Stimulated activated CD8-positive, alpha-beta memory T cell treated with anti-CD3 and anti-CD28 coated beads, Interleukin-12 subunit alpha, Interleukin-12 subunit beta, amount 100 ng/mL, for 4 hours (primary cell): ENCODE measurements at places on chromosomes 2 and 18.

- DNase-seq: no peak
Measured at GRCh38 chr18:45662468-45662867, 47.2 kb downstream of the SLC14A2 start.

DNA sequence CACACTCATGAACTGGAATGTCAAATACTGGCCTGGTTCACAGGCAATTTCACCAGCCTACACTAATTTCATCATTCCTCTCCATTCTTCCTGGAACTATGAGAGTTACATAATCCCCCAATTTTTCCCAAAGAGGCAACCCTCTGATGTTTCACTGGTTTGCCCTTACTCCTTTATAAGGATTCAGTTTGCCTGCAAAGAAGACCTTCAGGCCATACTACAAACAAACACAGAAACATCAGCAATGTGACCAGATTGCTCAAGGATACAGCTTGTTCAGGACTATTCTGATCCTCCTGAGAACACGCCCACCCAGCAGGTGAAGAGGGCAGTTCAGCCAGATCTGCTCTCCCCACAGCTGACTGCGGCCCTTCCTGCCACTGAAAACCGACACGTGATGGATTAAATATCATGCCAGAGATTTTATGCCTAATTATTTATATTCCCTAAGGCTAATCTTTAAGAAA, 215.5 kb downstream of the ETAA1 start:
- DNase-seq: no peak

DNA sequence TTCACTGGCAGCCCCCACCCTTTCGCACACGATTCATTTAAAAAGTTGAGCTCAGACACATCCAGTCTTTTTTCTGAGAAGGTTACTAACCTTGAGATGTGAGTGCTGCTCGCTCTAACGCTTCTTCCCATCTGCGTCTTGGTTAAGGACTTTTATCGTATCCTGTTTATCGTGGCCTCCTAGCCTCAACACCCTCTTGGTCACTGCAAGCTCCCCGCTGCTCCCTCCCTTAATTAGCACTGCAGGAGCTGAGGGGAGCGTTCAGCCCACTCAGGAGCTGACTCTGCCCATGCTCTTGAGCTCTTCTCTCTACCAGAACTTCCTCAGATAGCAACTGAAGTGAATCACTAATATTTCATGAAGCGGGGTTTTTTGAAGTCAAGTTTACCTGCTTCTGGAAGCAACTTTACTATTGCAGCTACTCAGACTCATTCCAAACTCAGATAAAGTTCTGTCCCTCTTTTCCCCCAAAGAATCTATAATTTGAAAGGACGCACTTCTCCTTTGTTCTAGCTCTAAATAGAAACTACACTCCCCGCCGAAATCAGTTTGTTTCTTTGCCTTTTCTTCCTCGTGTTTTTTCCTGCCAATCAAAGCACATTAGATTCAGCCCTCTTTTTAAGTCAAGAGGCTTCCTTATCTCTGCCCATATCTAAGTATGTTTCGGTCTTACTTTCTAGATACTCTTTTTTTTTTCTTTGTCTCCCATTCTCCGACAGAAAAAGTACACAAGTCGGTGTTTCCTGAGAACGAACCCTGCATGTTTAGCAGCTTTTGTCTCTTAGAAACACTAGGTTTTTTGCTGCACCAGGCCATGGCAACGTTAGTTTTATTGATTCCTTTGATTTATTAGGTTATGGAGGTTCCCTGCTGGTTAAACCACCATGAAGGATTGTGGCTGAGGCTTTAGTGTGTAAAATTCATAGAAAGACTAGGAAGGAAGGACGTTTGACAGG, 9.3 kb upstream of the CD226 start:
- no peak for DNase-seq

- no peak for DNase-seq
Measured at GRCh38 chr18:49893036-49893435, 79.7 kb upstream of the ACAA2 start.

- DNase-seq: no peak
Measured at GRCh38 chr2:209472871-209473270, 49.0 kb downstream of the MAP2 start.

DNA sequence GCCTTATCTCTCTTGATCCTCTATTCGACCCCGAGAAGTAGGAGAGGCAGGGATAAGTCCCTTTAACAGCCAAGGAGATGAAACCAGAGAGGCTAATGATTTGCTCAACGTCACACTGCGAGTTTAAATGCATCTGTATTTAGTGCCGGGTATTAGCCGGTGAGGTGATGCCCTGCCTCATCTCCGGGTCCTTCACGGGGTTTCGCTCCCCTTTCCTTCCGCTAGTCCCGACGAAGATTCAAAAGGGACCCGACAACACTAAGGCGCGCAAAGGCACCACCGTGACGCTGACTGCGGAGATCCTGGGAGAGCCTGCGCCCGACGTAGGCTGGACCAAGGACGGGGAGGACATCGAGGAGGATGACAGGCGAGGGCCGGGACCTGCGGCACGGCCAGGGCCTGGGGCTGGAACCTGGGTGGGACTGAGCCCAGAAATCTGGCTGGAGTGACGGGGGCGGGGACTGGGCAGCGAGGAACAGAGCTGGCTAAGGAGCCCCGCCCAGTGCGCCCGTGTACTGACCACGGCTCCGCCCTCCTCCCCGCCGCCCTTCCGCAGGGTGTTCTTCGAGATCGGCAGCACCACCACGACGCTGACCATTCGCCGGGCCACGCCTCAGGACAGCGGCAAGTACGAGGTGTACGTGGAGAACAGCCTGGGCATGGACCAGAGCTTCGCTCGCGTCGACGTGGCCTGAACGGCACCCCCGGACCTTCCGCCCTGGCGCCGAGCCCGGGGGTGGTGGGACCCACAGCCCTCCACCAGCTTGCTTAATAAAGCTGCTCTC, 1.0 kb upstream of the GMPPA start:
- DNase-seq: no peak

GRCh38 chr18:22309191-22309590, 108.5 kb downstream of the CTAGE1 start:
- DNase-seq: no peak

- DNase-seq: no peak
Measured at GRCh38 chr18:74540652-74541421, 6.5 kb downstream of the CNDP1 start.

GRCh38 chr2:191756761-191757160, 78.8 kb downstream of the NABP1 start:
- no peak for DNase-seq

GRCh38 chr2:190547886-190548285, 13.4 kb upstream of the NEMP2 start:
- no peak for DNase-seq

- DNase-seq: no peak
Measured at GRCh38 chr2:177211169-177211568, 1.4 kb upstream of the HNRNPA3 start.

- DNase-seq: no peak
Measured at GRCh38 chr2:207920721-207921120, 104.6 kb downstream of the PLEKHM3 start.

GRCh38 chr2:185187421-185187820, 551.2 kb upstream of the FSIP2 start:
- no peak for DNase-seq

DNA sequence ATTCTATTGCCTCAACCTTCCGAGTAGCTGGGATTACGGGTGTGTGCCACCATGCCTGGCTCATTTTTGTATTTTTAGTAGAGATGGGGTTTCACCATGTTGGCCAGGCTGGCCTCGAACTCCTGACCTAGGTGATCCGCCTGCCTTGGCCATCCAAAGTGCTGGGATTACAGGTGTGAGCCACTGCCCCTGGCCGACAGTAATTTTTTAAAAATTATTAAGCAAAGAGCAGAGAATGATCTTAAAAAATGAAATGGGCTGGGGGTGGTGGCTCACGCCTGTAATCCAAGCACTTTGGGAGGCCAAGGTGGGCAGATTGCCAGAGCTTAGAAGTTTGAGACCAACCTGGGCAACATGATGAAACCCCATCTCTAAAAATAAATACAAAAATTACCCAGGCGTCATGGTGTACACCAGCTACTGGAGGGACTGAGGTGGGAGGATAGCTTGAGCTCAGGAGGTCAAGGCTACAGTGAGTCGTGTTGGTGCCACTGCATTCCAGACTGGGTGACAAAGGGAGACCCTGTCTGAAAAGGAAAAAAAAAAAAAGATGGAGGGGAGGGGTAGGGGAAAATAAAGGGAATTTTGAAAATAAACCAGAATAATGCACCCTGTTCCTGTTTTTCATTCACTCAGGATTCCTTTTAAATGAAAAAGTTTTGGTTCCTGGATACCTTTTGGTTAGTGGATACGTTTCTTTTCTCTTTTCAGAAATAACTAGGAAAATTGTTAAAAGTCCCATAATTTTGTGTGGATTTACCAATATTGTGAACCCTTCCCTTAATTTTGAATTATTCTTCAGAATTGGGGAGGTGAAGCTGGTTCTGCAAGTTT, 33.9 kb downstream of the MAP4K4 start:
- DNase-seq: no peak

- DNase-seq: no peak
Measured at GRCh38 chr2:158094487-158095092, 7.1 kb upstream of the UPP2 start.
